ENCODE measurements at places on chromosomes 5 and 9. TPM values are rescaled to one million over a fixed set of nuclear protein-coding genes. Genes with fewer than 3 reads are reported as not detected.

The PCDHB15 gene
- total RNA-seq: 1.2 TPM

The NUTM2F gene
- not detected for total RNA-seq

The SLC36A3 gene
- not detected for total RNA-seq

The PCDHB2 gene
- 0.90 TPM for total RNA-seq

The AIF1L gene
- 10.0 TPM for total RNA-seq

The IRGM gene
- total RNA-seq: not detected

The ENTPD8 gene
- total RNA-seq: not detected

The GARIN3 gene
- not detected for total RNA-seq

The FCN2 gene
- total RNA-seq: not detected

The TAF11L10 gene
- not detected for total RNA-seq

The PCDHGB3 gene
- total RNA-seq: 2.0 TPM

The LYRM7 gene
- total RNA-seq: 38.8 TPM

All from gastrocnemius medialis (tissue), 4 donors.